ENCODE measurements at places on chromosomes 3 and 15.

DNA sequence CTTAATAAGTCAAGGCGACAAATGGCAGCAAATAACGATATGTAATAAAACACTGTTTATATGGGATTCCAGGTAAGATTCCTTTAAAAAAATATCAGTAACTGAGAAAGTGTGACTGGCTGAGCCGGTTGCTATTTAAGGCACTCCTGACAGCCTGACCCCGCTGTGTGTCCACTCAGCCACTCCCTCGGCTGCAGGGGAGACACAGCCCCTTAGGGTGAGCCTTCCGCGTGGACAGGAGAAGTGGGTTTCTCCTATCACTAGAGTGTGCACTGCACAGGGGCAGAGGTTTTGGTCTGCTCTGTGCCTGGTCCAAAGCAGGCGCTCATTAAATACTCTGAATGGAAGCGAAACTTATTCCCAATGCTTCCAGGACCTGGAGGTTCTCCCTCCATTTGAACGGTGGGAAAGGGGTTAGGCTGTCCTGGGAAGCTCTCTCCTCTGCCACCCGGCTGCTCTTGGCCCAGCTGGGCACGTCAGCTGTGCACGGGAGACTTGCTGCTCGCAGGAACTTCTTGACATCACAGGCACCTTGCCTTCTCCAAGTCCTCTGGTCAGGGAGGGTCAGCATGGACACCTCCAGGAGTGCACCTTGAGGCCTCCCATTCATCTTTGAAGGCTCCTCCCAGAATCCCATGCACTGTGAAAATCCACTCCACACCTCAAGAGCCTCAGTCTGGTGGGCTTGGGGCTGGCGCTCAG is 43.3 kb upstream of the SLCO2A1 start:
- no peak for DNase-seq

DNA sequence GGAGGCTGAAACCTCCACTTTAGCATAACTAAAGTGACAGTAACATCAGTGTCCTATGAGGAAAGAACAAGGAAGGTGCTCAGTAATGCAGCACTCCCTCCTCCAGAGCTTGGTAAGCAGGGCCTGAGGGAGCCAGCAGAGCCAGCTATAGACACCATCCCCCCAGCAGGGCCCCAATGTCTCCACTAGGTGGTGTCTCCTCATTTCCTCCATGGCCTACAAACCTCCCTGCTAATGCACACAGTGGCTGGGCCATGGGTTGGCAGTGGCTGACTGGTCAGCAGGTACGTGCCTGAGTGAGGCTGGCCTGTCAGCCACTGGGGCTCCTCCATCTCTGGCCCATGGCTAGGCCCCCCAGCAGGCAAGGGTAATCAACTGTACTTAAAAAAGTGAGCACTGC is 13.6 kb downstream of the MRPS25 start:
- DNase-seq: peak; percentile 74

GRCh38 chr3:180180795-180181194 is 144.1 kb upstream of the PEX5L start:
- no peak for DNase-seq

- DNase-seq: no peak
Observed at GRCh38 chr3:17033516-17034168, 148.9 kb downstream of the PLCL2 start.

DNA sequence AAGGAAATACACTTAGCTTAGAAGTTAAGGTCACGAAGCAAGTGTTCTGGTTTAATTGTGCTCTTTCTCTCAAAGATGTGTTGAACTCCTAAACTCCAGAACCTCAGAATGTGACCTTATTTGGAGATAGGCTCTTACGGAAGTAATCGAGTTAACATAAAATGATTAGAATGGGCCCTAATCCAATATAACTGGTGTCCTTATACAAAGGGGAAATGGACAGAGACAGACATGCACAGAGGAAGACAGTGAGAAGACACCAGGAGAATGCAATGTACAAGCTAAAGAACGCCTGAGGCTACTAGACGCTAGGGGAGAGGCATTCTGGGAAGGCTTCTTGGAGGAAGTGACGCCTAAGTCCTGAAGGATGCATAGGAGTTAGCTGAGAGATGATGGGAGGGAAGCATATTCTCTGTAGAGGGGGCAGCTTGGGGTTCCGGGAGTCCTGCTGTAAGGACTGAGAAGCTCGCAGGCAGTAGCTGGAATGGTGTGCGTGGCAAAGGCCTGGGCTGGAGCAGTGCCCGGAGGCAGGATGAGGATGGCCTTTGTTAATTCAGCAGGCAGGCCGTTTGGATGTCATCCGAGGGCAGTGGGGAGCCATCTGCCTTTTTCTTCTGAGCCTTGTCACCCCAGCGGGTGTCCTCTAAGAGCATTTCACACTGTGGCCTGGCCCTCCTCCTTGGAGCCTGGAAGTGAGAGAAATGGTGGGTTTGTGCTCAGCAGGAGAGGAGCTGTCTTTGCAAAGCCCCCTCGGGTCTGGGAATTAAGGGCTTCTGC is 513.4 kb downstream of the SHQ1 start:
- peak; percentile 93 for DNase-seq

DNA sequence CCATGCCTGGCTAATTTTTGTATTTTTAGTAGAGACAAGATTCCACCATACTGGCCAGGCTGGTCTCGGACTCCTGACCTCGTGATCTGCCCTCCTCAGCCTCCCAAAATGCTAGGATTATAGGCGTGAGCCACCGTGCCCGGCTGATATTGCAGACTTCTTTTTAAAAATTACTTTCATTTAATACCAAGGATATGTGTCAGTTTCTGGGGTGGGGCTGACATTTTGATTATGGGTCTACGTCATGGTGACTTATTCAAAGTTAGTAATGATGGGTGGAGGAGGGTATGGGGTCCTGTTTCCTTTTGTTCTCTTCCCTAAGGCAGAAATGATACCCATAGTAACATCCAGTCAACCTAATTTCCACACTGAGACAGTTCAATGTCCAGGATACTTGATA is 34.7 kb downstream of the GBE1 start:
- no peak for DNase-seq

- no peak for DNase-seq
Observed at GRCh38 chr3:153901152-153901551, 220.0 kb upstream of the ARHGEF26 start.

DNA sequence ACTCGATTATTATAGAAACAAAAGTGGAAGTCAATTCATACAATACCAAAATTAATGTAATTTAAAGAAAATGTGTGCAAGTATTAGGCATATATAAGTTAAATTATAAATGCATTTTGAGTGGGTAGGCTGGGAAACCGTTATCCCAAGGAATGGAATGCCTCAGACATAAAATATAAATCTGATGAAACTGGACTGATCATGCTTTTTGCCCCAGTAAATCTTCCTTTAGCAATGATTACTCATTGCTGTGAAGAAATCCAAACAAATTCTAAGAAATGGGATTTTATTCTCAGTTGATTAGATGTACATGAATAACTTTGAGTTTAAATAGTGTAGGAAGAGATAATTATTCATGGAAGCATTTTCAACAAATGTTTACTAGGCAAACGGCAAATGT is 185.5 kb upstream of the KCNMB2 start:
- no peak for DNase-seq

GRCh38 chr3:41327718-41328117 is 128.4 kb downstream of the CTNNB1 start:
- DNase-seq: no peak

DNA sequence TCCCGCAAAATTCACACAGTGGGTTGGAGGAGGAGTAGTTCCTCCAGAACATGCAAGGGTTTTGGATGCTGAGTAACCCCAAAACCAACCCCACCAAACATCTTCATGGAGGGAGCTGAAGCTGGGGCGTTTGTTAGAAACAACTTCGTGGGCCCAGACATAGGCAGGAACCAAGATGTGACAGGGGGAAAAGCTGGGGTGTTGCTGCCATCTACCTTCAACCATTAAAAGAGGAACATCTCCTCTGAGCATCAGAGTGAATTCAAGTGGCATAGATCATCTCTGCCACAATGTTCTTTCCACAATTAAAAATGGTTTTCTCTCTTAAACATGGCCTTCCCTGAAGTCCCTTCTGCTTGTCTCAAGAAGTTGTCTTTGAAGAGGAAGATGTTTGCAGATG is 20.5 kb downstream of the SIDT1 start:
- DNase-seq: no peak

DNA sequence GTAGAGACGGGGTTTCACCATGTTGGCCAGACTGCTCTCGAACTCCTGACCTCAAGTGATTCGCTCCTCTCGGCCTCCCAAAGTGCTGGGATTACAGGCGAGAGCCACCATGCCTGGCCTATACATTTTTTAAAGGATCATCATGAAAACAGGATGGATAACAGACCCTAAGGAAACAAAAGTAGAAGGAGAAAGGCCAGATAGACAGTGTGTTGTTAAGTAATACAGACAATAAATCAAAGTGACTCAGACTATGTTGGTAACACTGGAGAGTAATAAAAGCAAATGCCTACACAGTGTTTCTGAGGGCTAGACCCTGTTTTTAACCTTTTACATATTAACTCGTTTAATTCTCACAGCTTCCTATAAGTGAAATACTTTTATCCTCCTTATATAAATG is 133.8 kb upstream of the MCTP2 start:
- no peak for DNase-seq

GRCh38 chr3:186406669-186407635 is 44.9 kb upstream of the DGKG start:
- DNase-seq: no peak

DNA sequence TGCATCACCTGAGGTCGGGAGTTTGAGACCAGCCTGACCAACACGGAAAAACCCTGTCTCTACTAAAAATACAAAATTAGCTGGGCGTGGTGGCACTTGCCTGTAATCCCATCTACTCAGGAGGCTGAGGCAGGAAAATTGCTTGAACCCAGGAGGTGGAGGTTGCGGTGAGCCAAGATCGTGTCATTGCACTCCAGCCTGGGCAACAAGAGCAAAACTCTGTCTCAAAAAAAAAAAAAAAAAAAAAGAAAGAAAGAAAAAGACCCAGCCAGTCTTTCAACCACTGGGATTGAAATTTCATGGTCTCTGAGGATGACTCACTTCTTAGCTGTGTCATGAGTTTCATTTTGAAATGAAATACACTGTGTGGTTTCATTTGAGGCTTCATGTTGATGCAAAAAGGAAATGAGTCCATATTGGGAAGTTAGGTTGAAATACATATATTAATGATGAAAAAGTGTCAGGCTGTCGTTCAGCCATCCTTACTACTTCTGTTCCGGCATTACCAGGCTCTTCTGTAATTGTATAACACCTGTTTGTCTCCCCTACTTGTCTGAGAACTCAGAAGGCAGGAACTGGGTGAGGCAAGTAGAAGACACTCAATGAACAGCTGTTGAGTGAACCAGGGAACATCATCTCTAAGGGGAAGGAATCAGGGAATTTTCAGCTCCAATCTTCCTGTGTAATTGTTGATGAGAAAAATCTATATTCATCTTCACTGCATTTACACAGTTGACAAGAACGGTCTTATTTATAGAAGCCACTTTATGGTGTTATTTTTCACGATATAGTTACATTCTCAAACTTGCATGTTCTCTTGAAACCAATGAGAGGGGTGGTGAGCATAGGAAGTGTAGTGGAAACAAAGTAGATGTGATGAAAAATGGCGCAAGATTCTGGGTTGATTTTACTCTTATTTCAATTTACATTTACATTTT is 87.4 kb downstream of the NFKBIZ start:
- DNase-seq: no peak

GRCh38 chr15:40487816-40488682 is 17.3 kb downstream of the CHST14 start:
- DNase-seq: no peak

- no peak for DNase-seq
Observed at GRCh38 chr3:123739754-123740153, 144.4 kb downstream of the MYLK start.

DNA sequence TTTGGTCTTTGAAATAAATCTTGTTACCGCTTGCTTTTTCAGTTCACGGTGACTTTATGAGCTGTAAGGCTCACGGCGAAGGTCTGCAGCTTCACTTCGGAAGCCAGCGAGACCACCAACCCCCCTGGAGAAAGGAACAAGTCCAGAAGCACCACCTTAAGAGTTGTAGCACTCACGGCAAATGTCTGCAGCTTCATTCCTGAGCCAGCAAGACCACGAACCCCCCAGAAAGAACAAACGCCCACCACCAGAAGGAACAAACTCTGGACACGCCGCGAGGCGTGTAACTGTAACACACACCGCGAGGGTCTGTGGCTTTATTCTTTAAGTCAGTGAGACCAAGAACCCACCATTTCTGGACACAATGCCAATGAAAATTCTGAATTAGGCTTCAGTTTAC is 28.8 kb downstream of the GOLGA6A start:
- DNase-seq: no peak

GRCh38 chr3:30604093-30604492 is 2.3 kb upstream of the TGFBR2 start:
- DNase-seq: no peak

DNA sequence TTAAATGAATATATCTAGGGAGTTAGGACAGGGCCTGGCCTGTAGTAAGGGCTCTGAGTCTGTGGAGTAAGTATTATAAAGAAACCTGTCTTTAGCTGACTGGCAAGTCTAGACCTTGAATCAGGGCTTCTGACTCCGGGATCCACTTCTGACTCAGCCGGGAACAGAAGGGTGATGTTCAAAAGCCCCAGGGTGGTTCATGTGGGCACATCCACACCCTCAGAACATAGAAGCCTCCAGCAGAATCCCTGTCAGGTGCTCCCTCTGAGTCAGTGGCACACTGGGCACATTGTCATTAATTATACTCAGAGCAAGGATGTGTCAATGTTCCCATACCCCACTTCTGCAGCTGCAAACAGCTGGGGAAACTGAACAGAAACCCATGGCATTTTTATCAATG is 26.7 kb upstream of the SNRK start:
- no peak for DNase-seq
